ENCODE measurements at places on chromosomes 1 and 21.

DNA sequence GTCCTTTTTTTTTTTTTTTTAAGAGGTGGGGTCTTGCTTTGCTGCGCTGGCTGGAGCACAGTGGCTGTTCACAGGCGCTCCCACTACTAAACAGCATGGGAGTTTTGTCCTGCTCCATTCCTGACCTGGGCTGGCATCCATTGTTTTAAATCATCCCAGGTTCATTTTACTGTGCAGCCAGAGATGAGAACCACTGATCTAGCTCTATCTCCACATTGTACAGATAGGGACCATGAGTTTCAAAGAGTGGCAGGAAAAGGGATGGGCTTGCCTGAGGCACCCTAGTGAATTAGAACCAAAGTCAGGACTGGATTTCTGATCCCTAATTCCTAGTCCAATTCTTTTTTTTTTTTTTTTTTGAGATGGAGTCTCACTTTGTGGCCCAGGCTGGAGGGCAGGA, 7.2 kb upstream of the TMEM222 start:
- DNase-seq = no peak

GRCh38 chr1:227072991-227073390, 132.9 kb downstream of the COQ8A start:
- no peak for DNase-seq

DNA sequence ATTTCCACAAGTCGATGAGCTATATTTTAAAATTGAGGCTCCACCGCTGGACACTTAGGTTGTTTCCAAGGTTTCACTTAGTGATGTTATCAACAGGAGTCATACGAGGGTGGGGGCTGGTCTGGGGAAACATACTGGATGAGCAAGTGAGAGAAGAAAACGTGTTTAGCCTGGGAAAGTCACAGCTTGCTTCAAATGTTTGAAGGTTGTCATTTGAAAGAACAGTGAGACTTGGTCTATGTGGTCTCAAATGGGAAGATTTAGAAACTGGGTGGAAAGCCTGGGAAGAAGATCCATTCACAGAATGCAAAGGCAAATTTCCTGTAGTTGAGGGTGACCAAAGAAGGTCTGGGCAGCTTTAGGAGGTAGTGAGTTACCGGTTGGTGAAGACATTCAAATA, 9.9 kb upstream of the DYRK1A start:
- no peak for DNase-seq

DNA sequence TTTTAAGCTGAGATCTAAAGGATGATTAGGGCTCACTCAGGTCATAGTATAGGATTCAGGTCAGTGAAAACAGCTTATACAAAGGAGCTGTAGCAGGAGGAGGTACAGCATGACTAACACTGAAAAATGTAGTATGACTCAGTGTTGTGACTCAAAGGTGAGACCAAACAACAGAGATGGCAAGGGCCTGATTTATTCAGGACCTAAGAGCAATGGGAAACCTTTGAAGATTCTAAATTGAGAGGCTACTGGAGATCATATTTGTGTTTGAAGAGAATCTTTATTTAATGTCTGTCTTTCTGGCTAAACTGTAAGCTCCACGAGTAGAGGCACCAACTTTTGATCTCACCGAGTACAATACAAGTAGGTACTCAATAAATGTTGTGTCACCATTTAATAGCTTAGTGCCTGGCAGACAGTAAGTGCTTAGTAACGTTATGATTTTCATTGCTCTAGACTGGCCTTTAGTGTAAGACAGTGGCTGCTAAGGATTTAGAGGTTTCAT, 43.5 kb downstream of the PRKAA2 start:
- DNase-seq = peak; percentile 40

DNA sequence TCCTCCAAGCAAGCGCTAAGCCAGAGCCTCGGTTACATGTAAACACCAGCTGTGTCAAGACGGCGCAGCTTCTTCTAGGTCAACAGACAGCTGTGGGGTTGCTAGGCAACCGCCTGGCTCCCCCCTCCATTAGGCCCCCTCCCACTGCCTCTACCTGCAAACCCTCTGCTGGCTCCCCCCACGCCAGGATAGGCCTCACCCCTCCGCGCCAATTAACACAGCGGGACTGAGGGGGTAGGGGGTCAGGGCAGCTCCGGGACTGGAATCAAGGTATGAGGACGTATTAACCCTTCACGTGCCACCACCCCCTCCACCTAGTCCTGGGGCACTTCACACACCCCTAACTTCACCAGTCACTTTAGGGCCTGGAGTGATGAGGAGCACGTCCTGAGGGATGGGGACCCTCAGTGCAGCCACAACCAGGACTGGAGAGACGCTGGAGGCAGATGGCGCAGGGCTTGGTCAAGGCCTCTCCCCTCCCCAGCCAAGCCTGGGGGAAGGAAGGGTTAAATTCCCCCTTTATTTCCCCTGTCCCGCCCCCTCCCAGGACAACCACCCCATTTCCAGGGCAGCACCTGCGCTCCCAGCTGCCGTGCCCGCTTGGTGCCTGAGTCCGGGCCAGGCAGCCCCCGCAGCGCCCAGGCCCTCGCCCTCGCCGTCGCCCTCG, 37.4 kb upstream of the WASF2 start:
- no peak for DNase-seq

DNA sequence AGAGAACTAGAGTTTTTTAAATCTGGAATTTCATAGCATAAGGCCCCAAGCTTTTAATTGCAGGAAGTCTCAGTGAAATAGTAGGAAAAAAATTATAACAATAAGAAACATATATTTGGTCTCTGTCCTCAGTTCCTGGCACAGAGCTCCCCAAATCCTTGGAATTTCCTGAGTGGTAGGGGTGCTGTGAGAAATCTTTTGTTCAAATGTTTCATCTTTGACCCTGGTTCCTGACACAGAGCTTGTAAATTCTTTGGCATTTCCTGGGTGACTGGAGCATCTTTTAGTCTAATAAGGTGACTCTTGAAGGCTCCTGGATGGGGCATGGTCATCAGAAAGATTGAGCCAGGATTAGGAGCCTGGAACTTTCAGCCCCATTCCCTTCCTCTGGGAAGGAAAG, 225.7 kb upstream of the AJAP1 start:
- DNase-seq = no peak

GRCh38 chr21:45590726-45591618, 48.7 kb upstream of the SLC19A1 start:
- no peak for DNase-seq

- DNase-seq = no peak
These were observed 10.7 kb upstream of the IFNAR1 start for GRCh38 chr21:33314111-33314510.

DNA sequence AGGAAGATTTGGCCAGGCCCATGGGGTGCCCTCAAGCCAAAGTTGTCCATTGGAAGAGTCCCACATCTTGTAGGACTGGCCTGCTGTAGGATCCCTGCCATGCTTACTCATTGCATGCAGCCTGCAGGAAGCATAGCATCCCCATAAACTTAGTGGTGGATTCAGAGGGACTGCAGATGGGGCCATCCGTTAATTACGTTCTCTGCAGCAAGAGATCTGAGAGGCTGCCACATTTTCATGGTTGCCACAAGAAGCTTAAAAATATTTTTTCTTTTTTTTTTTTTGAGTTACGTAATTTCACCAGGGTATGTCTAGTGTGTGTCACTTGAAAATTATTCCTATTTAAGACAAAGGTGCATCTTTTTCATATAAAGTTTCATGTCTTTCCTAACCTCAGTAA, 329.7 kb upstream of the USP24 start:
- no peak for DNase-seq

DNA sequence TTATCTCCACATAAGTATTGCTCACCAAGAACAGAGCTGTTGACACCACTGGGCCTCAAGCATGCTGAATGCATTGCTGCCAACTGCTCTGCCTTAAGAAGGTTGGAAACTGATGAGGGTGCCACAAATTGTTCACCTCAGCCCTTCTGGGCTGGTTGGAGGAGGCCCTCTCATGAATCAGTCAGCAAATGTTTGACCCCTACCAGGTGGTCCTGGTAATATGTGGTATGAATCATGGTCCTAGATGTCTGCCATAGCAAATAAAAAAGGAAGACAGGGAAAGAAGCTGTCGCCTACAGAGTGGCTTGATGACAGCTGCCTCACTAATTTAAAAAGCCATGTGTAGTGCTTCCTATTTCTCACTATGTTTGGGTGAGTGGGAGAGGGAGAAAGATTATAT, 12.2 kb downstream of the SPATA46 start:
- DNase-seq = no peak

DNA sequence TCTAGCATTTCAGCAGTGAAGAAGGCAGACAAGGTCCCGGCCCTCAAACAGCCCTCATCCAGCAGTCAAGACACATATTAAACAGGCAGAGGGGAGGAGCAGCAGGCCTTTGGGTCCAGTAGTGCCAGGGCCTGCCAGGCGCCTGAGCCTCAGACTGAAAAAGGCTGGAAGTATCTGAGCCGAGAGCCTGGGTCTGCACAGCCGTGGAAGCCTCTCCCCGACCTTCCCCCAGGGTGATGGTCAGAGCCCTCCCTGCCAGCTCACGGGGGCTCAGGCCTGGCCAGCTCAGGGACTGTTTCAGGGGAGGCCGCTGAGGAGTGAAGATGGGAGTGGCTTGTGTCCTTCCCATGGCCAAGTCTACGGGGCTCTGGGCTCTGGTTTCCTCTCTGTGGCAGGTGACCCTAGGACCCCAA, 565.2 kb downstream of the PTPRU start:
- DNase-seq = no peak

- no peak for DNase-seq
These were observed 37.7 kb upstream of the LRRN2 start for GRCh38 chr1:204723131-204723787.

DNA sequence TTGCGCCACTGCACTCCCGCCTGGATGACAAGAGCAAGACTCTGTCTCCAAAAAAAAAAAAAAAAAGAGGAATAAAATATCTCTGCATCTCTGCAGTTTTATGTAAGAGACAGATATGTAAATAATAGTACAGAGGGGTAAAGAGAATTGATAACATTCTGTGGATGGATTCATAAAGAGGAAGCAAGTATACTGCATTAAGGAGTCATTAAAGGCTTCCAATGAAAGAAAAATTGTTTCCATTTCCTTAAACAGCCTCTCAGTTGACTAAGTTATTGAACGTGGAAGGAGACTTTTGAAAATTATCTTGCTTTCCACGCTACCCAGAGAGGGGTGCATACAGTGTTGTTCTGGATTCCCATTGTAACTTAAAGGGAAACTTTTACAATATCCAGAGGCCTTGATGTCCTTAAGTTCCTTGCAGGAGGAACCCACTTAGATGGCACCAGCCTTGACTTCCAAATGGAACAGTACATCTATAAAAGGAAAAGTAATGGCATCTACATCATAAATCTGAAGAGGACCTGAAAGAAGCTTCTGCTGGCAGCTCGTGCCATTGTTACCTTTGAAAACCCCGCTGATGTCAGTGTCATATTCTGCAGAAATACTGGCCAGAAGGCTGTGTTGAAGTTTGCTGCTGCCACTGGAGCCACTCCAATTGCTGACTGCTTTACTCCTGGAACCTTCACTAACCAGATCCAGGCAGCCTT, 13.8 kb downstream of the CEP350 start:
- DNase-seq = no peak

- DNase-seq = no peak
These were observed 115.9 kb downstream of the HUNK start for GRCh38 chr21:31988492-31989290.

DNA sequence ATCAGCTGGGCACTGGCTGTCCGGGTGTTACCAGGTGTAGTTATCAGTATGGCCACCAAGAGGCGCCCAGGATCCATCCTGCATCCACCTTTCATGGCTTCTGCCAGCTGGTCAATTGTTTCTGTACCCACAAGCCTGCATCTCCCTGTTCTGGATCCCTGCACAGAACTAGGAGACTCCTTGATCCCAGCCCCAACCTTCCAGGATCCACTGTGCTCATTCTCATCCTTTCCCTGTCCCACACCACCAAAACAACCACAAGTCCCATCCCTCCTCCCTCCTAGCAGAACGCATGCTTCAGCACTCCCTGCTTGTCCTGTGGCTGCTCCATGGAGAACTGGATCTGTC, 27.2 kb upstream of the FOXE3 start:
- DNase-seq = peak; percentile 65

GRCh38 chr1:152047413-152047729, 10.6 kb upstream of the S100A11 start:
- DNase-seq = no peak

GRCh38 chr1:205344066-205344928, 12.4 kb downstream of the KLHDC8A start:
- DNase-seq = no peak

DNA sequence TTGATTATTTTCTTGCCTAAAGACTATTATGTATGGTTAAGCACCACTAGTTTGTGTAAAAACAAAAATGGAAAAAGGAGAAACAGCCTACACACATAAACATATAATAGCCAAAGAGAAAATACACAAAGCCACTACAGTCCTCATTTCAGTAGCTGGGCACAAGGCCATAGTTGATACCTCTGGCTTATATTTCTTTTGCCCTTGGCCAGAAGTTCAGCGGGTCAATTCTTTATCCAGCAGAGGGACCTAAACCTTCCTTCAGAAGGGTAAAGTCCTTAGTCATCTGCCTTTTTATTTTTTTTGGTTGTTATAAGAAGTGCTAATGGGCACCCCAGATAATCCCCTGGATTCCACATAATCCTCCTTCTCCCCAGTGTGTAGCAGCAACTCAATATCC, 134.1 kb downstream of the PIGK start:
- DNase-seq = no peak

DNA sequence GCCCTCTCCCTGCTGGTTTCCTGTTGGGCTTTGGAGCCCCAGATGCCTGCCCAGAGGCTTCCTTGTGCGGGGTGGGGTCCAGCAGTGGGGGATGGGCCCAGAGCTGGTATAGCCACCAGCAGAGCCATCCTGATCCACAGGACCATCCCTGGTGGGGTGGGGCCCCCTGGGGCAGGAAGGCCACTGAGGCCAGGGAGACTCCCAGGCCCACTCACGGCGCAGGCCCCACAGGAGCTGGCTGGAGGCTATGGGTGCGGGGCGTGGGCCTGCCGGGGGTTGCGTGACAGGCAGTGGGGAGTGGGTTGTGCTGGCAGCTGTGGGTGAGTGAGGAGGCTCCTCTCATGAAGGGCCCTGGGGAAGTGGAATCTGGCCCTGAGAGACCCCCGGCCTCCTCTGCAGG, 5.7 kb downstream of the LRRC3 start:
- no peak for DNase-seq

- DNase-seq = no peak
These were observed 393 bp downstream of the BLZF1 start for GRCh38 chr1:169368406-169368769.

- no peak for DNase-seq
These were observed 18.5 kb downstream of the DONSON start for GRCh38 chr21:33569991-33570390.

- no peak for DNase-seq
These were observed 1.9 kb downstream of the SORT1 start for GRCh38 chr1:109395602-109396512.

- no peak for DNase-seq
These were observed 211.1 kb downstream of the MRPL39 start for GRCh38 chr21:25396135-25396711.
